ENCODE measurements at places on chromosomes 5 and 9.

DNA sequence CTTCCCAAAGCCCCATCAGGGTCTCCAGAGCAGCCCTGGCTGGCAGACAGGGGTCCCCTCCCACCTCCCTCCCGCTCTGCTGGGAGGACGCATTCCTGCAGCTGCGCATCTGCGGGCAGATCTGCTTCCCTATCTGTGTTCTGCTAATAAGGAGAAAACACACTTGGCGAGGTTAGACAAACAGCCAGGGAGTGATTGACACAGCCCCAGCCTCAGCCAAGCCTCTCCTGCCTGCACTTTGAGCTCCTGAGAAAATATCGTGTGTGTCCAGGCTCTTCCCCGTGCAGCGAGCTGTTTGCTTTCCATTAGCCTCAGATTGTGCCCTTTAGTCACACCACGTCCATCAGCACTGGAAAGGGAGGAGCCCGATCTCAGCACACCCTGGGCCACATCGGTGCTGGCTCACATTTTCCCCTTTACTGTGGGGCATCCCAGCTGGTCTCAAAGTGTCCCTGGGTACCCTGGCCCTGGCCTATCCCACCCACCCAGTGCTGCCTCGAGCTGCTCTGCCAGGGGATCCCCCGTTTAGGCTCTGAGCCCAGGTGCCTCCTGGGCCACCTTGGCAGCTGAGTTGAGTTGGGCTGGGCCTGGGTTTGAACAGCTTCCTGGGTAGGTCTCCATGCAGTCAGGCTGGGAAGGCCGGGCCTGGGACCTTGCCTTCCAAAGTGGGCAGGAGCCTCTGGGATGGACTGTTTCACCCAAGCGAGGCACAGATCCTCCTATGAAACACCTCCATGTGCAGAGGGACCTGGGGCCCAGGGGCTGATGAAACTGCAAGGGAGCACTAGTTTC, 61.1 kb downstream of the BARX1 start:
- no peak for DNase-seq

- DNase-seq = no peak
Measured at GRCh38 chr5:81717860-81718259, 33.0 kb downstream of the SSBP2 start.

- no peak for DNase-seq
Measured at GRCh38 chr5:1886846-1887587, 4.3 kb upstream of the IRX4 start.

DNA sequence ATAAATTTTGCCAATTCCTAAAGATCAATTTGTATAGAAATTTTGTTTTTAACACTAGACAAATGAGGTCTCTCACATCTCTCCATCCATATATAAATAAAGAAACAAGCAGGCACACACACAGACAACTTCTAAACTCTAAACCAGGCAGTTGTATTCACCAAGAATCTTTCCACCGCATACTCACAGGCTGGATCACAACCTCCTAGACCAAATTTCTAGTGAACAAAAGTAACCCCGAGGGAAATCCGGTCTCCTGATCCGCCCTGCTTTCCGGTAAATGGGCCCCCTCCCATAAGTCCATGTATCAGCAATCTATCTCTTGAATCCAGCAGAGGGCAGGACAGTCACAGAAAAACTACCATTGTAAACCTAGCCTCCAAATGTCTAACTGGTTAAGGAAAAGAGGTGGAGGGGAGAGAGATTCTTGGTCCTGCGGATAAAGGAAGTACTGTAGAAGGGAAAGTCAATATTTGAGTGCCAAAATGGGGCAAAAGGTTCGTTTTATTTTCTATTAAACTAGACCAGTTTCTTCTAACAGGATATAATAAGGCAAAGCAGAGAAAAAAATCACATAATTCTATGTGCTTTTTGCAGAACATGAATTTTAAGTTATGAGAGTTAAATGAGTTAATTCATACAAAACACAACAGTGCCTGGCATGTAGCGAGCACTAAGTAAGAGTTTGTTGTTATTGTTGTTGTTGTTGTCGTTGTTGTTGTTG, 4.8 kb upstream of the SMU1 start:
- DNase-seq = peak; percentile 71

DNA sequence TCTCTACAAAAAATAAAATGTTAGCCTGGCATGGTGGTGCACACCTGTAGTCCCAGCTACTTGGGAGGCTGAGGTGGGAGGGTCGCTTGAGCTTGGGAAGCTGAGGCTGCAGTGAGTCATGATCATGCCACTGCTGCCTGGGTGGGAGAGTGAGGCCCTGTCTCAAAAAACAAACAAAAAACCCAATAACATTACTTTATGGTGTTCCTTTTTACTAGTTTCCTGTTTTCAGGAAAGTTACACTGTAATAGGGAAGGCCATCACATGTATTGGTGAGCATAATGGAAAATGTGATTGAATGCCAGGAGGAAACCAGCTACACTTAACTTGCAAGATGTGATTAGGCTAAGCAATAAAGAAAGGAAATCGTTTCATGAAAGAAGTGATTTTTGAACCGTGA, 42.7 kb downstream of the SV2C start:
- DNase-seq = no peak

GRCh38 chr5:72477176-72477575, 30.0 kb downstream of the ZNF366 start:
- DNase-seq = no peak

- DNase-seq = no peak
Measured at GRCh38 chr5:668283-668995, 24.7 kb downstream of the TPPP start.

DNA sequence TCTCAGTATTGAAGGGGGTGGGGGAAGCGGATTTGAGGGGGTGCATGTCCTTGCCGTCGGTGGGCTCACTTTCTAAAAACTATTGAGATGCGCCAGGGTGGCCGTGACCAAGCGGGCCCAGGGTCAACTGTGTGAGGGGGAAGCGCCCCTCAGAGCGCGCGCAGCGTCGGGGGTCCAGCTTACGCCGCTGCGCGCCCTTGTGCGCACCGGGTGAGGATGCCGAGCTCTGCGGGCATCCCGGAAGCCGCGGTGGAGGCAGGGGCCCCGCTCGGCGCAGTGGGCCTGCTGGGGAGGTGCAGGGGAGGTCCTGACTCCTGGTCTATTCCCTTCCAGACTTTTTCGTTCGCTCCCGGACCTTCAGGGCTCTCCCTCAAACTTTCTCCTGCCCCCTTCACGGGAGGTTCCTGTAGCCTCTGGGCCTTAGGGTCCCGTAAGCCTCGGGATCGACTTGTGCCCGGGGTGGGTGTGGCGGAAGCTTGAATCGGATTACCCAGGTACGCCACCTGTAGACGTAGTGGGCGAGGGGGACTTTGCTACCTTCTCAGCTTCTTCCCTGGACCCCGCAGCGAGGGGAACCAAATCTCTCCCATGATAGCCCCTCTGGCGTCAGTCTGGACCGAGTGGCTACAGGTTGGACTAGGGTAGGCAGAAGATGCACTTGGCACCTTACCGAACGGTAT, 2.5 kb upstream of the PRDM6 start:
- no peak for DNase-seq

Data from HTR-8/SVneo (cell line).